ENCODE measurements at places on chromosomes 4 and X.

DNA sequence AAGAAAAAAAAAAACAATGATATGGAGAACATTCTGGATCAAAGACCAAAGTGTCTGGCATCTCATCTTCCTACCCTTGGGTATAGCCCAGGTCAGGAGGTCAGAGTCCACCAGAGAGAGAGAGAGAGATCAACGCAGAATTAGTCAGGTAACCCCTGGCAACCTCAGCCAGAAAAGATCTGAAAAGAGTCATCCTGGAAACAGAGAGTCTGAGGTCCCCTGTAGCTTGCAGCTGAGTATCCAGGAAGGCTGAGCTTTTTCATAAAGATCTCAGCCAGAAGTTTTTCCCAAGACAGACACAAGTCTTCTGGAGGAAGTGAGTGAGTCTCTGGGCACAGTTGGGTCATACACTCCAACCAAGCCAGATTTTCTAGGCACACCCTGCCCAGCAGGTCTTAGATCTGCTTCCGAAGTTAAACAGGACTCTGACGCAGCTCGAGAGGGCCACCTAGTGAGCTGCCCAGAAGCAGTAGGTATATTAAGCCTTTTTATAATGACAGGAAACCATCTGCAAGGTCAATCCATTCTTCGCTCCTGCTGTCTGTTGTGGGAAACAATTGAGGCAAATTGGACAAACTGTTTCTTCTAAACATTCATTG is 35.7 kb downstream of the ACE2 start:
- peak; percentile 53 for DNase-seq

- DNase-seq, result peak; percentile 48
These were observed 113.4 kb upstream of the FAM241A start for GRCh38 chr4:112031712-112032328.

DNA sequence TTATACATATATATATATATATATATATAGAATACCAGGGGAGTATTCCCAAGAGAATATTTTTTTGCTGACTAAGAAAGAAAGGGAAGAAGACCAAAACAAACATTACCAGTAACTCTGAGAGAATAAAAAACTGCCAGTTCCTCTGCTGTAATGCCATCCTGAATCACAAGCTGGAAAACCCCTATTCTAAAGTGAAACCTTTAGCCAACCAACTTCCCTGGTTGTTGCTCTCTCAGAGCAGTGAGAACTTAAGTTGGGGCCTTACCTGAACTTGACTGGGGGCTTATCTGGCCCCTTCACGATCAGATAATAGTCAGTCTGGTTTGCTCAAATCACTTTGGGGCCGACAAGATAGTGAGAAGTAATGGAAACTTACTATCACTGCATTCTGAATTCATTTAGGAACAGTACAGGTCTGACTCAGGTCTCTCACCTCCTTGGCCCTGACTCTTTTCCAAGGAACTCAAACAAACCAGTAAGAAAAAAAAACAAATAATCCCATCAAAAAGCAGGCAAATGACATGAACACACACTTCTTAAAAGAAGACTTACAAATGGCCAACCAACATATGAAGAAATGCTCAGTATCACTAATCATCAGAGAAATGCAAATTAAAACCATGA is 62.5 kb downstream of the CD40LG start:
- no peak for DNase-seq

DNA sequence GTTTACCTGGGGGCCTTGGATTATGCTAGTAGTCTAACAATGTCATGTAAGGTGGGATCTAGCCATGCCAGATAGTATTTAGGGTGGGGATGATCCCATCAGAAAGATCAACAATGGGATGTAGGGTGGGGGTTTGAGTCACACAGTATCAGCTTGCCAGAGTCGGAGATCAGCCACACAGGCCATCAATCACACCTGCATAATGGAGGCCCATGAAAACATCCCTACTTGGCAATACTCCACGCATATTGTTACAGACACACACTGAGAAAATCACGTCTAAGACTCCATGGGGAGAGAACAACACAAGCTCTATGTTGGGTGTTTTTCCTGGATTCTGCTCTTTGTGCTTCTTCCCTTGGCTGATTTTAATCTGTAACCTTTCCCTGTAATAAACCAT is 49.5 kb upstream of the SLC25A4 start:
- DNase-seq, result no peak

- DNase-seq, result no peak
These were observed 6.3 kb downstream of the MEPE start for GRCh38 chr4:87838890-87839591.

DNA sequence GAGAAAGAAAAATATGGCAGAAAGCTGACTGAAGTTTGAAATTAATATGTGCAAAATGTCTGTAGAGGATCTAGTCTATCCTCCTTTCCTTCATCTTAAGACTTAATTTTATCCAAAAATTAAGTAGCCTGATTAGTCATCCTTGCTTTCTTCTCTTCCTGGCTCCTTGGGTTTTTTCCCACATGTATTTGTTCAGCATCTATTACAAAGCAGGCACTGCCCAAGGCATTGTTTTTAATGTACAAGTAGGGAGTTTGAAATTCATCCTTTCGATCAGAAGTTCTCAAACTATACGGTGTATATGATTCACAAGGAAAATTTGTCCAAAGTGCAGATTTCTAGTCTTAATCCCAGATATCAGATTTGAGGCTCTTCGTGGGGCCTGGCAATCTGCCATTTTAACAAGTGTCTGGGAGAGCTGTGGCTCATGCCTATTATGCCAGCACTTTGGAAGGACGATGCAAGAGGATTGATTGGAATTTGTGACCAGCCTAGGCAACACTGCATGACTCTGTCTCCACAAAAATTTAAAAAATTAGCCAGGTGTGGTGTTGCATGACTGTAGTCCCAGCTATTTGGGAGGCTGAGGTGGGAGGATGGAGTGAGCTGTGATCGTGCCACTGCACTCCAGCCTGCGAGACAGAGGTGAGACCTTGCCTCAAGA is 19.4 kb upstream of the YTHDC1 start:
- DNase-seq, result peak; percentile 32

DNA sequence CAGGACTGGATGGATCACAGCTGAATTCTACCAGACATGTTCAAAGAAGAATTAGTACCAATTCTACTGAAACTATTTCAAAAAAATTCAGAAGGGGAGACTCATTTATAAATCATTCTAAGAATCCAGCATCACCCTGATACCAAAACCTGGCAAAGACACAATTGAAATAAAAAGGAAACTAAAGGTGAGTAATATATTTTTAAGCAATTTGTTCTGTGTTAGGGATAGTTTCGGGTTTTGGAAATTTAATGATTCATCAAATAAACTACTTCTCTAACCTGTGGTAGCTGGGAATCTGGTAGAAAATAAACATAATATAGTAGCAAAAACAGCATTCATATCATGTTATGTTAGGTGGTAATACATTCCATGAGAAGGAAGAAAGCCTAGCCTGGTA is 662.2 kb upstream of the BOD1L1 start:
- no peak for DNase-seq

GRCh38 chr4:81195475-81195874 is 19.5 kb downstream of the PRKG2 start:
- no peak for DNase-seq

GRCh38 chr4:74092957-74093356 is 6.0 kb downstream of the CXCL2 start:
- no peak for DNase-seq

DNA sequence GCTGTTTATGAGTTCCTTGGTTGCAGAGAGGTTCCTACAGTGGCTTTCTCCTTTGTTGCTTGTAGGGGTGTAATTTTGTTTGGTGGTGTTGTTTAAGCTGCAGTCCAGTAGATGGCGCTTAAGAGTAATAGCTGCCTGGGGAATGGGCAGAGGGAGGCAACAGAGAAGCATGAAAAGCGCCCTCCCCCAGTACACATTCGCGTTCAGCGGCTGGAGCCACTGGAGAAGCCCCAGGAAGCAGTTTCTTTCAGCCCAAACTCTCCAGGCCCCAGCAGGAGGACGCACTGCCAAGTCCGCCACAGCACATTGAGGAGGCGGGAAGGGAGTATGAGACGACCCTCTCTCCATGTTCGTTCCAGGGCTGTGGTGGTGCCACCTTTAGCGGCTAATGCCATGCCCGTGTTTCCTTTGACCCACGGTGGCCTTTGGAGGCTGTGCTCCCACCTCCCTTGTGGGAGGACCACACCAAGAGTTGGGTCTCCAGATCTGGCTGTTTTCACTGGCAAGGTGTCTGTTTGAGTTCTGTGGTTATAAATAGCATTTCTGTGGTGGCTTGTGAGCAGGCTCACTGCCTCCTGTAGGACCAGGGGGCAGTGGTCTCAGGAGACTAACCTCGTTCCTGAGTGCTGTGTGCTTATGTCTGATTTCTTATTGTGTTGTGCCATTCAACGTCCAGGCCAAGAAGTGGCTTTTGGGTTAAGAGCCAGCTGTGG is 252.3 kb downstream of the ARHGAP10 start:
- DNase-seq, result peak; percentile 13

DNA sequence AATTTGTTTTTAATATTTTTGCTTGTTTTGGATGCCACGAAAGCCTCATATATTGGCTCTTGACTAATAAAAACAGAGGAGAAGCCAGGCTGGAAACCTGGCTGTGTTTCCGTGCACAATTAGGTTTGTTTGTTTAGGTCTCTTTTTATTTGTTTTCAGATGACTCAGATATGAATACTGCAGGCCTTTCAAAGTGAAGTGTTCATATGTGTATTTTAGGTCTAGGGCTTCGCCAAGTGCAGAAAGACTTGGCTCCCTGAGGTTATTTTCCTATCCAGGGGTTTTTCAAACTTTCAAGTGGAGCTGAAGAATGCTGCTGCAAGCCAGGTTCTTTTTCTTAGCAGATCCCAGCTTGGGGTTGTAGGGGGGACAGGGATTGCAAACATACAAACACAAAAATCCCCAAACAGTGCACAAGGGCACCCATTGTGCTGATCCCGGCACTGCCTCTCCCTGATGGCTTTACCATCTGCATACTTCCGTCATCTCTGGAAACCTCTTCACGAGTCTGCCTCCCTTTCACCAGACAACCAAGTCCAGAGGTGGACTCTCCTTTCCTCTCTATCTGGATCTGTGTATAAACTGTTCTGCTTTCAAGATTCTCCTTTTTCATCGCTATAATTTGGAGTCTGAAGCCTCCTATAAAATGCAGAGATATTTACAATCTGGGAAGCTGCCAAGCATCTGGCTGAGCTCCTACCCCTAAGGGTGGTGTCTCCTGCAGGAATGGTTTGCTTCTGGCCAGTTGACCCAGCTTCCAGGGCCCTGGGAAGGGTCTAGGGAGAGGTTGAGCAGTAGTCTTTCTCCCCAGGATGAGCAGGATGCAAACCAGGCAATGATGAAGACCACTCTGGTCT is 108.6 kb downstream of the SMIM20 start:
- no peak for DNase-seq

GRCh38 chr4:71595576-71596108 is 188.2 kb downstream of the GC start:
- DNase-seq, result no peak

DNA sequence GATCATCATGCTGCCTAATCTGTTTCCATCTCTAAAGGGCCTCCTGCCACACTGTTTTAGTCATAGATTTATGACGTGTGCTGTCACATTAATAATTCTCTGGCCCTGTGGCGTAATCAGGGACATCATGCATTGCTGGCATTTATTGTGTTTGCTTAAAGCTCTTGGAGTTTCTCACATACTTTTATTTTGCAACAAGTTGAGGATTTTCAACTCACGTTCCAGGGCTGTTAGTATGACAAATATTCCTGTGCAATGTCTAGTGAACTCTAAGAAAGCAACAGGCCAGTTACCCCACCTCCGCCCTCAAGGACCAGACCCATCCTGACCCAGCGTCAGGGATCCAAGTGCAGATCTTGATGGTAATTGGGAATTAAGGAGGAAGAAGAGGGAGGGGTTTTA is 7.8 kb upstream of the PIGA start:
- no peak for DNase-seq

- no peak for DNase-seq
These were observed 139.4 kb upstream of the CPEB2 start for GRCh38 chr4:14862891-14863290.

GRCh38 chrX:21946925-21947641 is 6.6 kb downstream of the SMS start:
- no peak for DNase-seq

DNA sequence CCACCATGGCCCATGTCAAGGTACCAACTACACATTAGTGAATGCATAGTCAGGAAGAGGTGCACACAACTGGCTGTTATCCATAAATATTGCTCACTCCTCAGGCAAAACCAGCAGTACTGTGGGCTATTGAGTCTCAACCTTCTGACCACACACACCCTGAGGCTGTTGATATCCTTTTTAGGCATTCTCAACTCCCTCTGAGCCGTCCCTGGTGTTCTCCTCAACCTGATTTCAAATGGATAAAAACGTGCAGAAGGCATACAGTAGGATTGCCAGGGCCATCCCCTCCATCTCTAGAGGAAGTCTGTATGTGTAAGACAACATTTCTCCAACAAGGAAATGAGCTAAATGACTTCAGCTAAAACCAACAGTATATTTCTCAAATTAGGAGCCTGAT is 98.7 kb upstream of the KLHL13 start:
- no peak for DNase-seq

- DNase-seq, result no peak
These were observed 8.8 kb downstream of the FSTL5 start for GRCh38 chr4:162154862-162155540.

DNA sequence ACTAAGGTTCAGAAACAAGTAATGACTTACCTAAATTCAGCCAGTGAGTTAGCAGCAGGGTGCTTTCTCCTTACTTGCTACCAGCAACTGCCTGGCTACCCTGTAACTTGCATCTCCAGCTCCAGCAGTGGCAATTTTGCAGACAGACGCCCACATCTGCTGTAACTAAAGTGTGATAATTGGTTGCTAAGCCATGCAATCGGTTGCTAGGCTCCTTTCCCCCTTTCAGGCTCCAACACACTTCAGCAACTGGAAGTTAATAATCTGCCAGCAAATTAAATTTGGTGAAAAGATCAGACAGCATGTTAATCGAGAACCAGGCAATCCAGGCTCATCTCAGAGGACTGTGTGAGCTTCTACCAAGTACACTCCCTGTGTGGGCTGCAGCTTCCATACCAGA is 24.2 kb upstream of the ARHGEF9 start:
- no peak for DNase-seq

DNA sequence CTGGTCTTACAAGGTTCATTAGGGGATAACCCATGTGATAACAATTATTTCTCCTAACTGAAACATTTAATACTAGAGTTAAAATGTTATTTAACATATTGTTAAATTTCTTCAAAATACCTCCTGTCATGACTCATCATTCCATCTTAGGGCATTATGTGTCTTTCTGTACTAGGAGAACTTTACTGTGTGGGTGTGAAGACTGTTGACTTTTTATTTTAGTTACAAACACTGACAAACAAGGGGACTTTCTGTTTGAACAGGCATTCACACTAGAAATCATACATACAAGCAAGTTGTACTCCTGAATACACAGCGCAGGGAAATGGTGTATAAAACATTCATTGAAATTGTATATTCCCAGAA is 175.9 kb downstream of the FBXW7 start:
- no peak for DNase-seq

GRCh38 chr4:2961811-2962441 is 1.3 kb downstream of the NOP14 start:
- DNase-seq, result no peak

DNA sequence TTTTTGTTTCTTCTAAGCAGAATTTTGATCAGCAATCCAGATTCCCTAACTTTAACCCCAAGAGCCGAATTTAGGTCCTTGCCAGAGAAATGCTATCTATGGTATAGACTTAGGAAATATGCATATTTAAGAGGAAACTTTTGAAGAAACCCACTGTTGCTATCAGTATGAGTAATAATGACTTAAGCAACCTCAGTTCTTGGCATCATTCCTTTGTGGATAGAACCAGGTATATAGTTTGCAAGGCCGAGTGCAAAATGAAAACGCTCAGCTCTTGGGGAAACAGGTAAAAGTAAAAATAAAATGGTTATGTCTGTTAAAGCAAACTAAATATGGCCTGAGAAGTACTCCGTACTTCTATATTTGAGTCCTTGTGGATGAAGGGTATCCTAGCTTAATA is 78.1 kb downstream of the ARSF start:
- DNase-seq, result no peak

Data from HCT116 (cell line).